GM20000 (cell line): ENCODE measurements at places on chromosomes 6 and 20.

DNA sequence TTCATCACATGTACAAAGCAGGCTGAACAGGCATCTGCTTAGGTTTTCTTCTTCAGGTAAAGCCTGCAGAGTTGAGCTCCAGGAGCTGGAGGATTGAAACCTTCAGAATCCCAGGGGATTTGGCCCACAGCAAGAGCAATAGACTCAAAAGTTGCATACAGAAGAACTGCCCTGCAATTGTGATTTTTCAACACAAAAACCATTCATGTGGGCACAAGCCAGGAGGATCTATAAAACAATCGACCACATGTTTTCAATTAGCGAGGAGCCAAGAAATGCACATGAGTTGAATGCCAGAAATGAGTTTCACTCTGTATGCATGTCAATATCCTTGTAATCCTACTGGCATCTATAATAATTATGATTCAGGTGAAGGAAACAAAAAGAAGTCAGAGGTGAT lies 576.4 kb downstream of the HDGFL1 start:
- no peak for DNase-seq

- DNase-seq, result no peak
These were observed 97.4 kb downstream of the SASH1 start for GRCh38 chr6:148440016-148440415.

- DNase-seq, result no peak
These were observed 20.9 kb downstream of the EDN1 start for GRCh38 chr6:12311106-12311505.

DNA sequence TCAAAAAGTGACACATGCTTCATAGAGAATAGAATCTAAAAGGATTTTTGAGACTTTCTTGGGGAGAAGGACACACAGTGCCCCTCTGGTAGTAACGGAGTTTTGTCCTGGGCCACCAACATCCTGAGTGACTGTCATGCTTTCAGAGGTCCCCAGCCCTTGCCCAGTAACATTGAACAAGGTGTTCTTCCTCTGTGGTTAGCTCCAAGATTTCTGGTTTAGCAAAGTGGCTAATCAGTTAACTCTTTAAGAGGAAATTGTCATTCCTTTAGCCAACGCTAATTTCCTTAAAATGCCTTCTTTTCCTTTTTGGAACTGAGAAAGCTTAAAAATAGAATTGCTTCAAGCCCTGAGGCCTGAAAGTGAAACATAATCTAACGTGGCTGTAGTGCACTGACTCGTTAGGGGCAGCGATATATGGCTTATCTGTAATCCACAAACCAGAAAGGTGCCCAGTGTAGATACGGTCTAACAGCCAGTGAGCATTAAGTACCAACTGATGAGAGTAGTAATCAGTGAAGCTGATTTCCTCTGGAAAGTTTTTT lies 7.8 kb downstream of the E2F3 start:
- peak; percentile 40 for DNase-seq

GRCh38 chr6:15340775-15341174 lies 94.9 kb downstream of the JARID2 start:
- no peak for DNase-seq

DNA sequence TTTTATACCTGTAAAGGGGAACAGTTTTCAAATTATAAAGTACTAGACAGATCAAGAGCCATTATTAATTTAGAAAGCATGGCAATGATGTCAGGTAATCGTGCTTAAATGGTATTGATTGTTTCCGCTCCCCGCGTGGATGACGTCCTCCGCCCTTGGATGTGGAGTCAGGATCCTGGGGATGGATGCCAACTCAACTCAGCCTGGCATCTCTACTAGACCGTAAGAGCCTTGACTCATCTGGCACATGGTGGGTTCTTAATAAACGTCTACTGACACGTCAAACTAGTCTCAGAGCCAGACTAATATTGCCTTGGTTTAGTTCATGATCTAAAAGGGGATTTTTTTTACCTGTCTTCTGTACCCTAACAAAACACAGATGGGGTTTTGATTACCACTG lies 80.2 kb downstream of the LRFN2 start:
- no peak for DNase-seq

- DNase-seq, result no peak
These were observed 2.1 kb downstream of the SOBP start for GRCh38 chr6:107491760-107492660.

DNA sequence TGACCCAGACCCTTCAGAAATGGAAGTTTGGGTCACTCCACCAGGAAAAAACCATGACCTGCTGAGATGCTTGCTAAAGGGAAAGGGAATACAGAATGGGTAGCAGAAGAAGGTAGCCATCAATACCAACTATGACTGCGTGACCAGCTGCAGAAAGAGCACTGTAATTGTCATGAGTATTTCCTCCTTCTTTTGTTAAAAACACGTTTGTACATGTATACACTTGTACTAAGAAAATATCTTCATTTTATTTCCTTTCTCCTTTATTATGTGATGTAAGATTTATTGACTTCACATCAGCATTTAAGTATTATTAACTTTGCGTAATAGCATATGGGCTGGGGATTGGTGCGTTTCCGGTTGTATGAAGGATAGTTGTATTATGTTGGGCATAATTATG lies 12.6 kb upstream of the MUC21 start:
- no peak for DNase-seq

- DNase-seq, result no peak
These were observed 77.6 kb downstream of the SRC start for GRCh38 chr20:37423545-37423944.

GRCh38 chr20:48038713-48039112 lies 253.4 kb upstream of the SULF2 start:
- DNase-seq, result no peak

DNA sequence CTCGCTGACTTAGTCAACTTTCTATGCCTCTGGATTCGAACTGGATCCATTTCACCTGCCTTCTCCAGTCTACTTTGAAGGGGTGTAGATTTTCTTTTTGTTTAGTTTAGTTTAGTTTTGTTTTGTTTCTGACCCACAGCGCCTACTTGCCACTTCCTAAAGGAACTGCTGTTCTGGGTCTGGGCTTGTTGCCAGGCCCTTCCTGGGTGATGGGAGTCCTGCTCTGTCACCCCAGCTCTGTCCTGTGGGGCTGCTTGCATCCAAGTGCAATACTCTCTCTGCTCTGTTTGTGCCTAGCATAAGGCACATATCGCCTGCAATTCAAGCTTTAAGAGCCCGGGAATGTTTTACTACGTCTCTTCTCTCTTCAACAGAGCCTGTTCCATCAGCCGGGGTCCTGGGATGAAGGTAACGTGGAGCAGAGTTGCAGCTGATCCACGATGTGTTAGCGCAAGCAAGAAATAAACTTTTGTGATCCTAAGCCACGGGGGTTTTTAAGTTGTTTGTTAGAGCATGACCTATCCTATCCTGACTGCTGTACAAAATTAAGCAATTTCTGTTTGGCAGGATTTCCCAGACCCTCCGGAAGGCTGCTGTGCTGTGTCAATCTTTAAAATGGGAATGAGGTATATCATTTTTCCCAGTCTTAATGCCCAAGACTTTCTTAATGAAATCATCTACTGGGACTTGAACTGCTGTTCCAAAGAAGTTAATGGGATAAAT lies 30.9 kb upstream of the TAGAP start:
- no peak for DNase-seq

- no peak for DNase-seq
These were observed 201.7 kb downstream of the CLIC5 start for GRCh38 chr6:45813943-45814342.

- DNase-seq, result no peak
These were observed 25.8 kb upstream of the TMEM217 start for GRCh38 chr6:37283671-37284151.

DNA sequence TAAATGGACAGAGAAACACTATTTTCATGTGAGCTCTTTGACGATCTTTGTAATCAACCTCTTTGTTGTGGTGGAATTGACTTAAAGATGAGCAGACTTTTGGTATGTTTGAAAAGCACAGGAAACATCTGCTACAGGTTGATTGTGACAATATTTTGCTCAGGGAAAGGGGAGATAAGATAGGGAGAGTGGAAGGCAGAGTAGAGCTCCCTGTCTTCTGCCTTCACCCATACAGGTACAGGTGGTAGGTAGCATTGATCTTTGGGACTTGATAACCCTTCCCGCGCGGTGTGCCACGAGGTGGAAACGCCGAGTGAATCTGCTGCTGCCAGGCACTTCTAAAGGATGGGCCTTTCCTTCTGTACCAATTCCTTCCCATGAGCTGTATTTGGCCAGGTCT lies 183.6 kb downstream of the UTRN start:
- DNase-seq, result no peak

DNA sequence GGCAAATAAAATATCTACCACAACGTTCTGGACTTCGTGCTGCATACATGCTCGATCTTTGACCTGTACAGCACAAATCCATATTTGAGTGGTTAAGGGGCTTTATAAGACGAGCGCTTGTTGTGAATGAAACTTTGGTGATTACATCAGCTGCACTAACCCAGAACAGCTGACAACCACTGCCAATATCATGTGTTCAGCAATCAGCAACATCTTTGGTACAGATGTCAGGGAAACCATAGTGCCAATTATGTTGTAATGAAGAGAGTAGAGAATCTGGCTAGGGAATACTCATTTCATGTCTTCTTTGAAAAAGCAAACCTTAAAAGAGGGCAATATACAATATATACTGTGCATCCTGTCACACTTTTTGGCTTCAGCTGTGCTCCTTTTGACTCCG lies 188.6 kb upstream of the NT5E start:
- DNase-seq, result no peak

GRCh38 chr6:144093236-144093635 lies 2.1 kb downstream of the SF3B5 start:
- DNase-seq, result no peak

- DNase-seq, result no peak
These were observed 4.4 kb downstream of the PNRC1 start for GRCh38 chr6:89084954-89085353.

DNA sequence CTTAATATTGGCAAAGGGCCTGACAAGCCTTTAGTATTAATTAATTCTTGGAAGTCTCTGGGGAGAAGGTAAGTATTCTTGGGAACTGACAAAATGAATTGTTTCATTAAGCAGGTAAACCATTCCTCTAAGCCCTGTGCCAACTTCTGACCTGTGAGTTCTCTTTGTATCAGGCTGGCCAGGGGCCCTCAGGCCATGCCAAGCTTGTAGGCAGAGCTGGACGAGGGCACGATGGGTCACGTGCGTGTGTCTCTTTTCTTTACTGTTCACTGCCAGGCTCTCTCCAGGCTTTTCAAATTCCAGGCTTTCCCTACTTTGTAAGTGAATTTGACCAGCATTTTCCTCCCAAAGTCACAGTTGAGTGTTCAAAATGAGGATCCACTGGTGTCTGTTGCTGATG lies 112.4 kb downstream of the NRN1 start:
- DNase-seq, result no peak

GRCh38 chr6:123895346-123895745 lies 91.7 kb downstream of the NKAIN2 start:
- DNase-seq, result no peak
